ENCODE measurements at places on chromosomes 7 and 10.

DNA sequence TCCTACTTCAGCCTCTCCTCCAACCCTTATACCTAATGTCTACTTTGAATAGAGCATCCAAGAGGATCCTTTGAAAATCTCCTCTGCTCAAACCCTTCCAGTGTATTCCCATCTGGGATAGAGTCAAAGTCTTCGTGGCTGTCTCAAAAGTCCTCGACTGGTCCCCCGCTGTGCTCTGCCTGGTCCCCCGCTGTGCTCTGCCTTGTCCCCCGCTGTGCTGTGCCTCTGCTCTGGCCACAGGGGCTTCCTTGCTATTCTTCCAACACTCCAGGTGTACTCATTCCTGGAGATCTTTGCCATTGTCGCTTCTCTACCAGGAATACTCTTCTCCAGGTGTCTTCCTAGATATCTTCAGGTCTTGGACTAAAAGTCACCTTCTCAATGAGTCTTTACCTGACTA, 36.1 kb upstream of the COMMD3 start:
- no peak overlapping the region for H3K4me3 ChIP-seq
- DNase-seq = no peak
- H3K36me3 ChIP-seq = no peaks in the 10 kb centered on the region
- H3K27me3 ChIP-seq = no peaks in the 10 kb centered on the region
- no peak overlapping the region for H3K27ac ChIP-seq

- H3K27ac ChIP-seq = no peak overlapping the region
- peaks cover 3% of the 10 kb centered on the region for H3K4me1 ChIP-seq
- H3K4me3 ChIP-seq = no peak overlapping the region
- no peaks in the 10 kb centered on the region for H3K36me3 ChIP-seq
- DNase-seq = no peak
- H3K27me3 ChIP-seq = no peaks in the 10 kb centered on the region
Measured at GRCh38 chr7:102926783-102927140, 14.0 kb downstream of the LRRC17 start.

GRCh38 chr7:110347081-110347480, 743.8 kb upstream of the LRRN3 start:
- no peak overlapping the region for H3K27ac ChIP-seq
- H3K4me3 ChIP-seq = no peak overlapping the region
- no peaks in the 10 kb centered on the region for H3K36me3 ChIP-seq
- H3K4me1 ChIP-seq = no peaks in the 10 kb centered on the region

DNA sequence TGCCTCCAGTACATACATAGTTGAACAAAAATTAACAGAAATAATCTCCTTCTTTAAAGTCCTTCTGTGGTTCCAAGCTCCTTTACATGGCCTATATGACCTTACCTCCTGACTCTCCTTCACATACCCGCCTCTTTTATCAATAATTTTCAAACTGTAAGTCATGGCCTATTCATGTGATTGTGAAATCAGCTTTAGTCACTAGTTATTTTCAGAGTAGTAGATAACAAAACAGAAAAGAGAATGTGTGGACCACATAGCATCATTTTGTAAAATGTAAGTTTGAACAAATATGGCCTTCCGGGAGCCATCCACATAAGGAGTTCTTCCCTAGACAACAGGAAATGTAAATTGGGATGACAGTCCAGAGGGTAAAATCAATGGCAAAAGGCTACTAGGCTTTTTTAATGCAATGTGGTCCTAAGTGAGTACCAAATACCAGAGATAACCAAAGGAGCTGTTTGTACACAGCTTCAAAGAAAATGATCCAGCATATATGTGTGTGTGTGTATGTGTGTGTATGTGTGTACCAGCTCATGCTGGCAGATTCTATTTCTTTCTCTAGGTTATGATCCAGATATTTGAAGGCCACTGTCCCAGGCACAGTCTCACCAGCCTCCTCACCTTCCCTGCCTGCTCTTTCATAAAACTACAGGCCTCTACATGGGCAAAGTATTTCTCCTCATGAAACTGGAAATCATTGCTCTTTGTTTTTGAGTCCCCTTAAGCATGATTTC, 12.3 kb upstream of the FAM133B start:
- no peak overlapping the region for H3K4me3 ChIP-seq
- no peaks in the 10 kb centered on the region for H3K4me1 ChIP-seq
- no peak for DNase-seq
- H3K27ac ChIP-seq = no peak overlapping the region
- H3K27me3 ChIP-seq = no peaks in the 10 kb centered on the region
- no peaks in the 10 kb centered on the region for H3K36me3 ChIP-seq

- H3K36me3 ChIP-seq = peaks cover 67% of the 10 kb centered on the region
- H3K4me1 ChIP-seq = no peaks in the 10 kb centered on the region
- H3K27ac ChIP-seq = no peak overlapping the region
- H3K27me3 ChIP-seq = no peaks in the 10 kb centered on the region
- no peak overlapping the region for H3K4me3 ChIP-seq
Measured at GRCh38 chr10:103168438-103168837, 24.6 kb downstream of the NT5C2 start.

DNA sequence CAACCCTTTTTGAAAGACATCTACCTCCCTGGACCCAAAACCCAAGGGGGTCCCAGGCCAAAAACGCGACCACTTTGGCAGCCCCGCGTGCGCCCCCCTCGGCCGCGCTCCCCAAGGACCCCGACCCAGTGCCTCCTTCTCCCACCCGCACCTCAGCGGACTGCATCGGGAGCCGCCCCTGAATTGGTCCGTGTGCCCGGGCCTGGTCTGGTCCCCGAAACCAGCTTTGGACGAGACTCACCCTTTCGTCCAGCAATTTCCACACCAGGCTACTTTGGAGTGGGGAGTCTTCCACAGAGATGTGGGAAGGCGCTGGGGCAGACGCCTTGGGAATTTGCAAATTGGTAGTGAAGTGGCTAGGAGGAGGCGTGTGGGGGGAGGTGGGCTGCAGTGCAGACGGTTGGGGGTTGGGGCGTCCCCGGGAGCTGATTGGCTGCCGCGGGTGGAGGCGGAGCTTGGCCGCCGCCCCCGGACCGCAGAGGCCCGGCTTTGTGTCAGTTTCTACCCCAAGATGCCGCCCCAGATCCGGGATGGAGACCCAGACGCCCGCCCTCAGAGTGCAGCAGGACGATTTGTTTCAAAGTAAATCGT, 16.9 kb downstream of the TCAF1 start:
- peaks cover 17% of the 10 kb centered on the region for H3K4me1 ChIP-seq
- H3K27me3 ChIP-seq = no peaks in the 10 kb centered on the region
- no peaks in the 10 kb centered on the region for H3K36me3 ChIP-seq
- no peak for DNase-seq
- peak overlapping the region; percentile 46 for H3K4me3 ChIP-seq
- no peak overlapping the region for H3K27ac ChIP-seq

DNA sequence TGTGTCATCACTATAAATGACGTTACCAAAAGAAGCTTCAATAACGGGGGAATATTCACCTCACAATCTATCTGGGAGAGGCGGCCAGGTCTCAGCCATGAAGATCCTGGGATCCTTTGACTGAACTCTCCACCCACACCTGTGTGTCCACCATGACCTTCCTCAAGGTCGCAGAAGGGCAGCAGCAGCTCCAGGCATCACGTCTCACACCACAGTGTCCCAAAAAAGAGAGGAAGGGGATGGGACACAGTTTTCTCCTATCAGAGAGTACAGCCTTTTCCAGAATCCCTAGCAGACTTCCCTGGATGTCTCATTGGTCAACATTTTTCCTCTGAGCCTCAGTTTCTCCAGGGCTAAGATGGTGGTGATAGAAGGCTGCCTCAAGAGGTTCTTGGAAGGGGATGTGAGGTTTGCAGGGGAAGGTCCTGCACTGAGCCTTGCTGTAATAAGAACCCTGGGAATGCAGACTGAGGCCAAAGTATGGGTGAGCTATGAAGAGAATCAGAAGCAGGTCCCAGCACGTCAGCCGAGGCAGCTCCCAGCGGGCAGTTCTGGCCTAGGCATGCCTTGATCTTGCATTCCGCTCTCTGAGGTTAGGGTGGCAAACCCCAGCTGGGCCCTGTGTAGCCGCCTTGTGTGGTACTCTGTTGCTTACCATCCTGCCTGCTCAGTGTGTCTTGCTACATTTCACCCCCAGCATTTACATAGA, 63.8 kb downstream of the COL26A1 start:
- H3K4me3 ChIP-seq = no peak overlapping the region
- no peaks in the 10 kb centered on the region for H3K4me1 ChIP-seq
- no peaks in the 10 kb centered on the region for H3K36me3 ChIP-seq
- no peak for DNase-seq
- H3K27me3 ChIP-seq = peaks cover 21% of the 10 kb centered on the region

- no peaks in the 10 kb centered on the region for H3K36me3 ChIP-seq
- H3K27me3 ChIP-seq = peaks cover 68% of the 10 kb centered on the region
- H3K27ac ChIP-seq = no peak overlapping the region
- peaks cover 8% of the 10 kb centered on the region for H3K4me1 ChIP-seq
- peak; percentile 59 for DNase-seq
Measured at GRCh38 chr10:97099089-97099488, 86.7 kb downstream of the SLIT1 start.

- no peaks in the 10 kb centered on the region for H3K36me3 ChIP-seq
- no peak overlapping the region for H3K27ac ChIP-seq
- no peak overlapping the region for H3K4me3 ChIP-seq
- DNase-seq = no peak
- no peaks in the 10 kb centered on the region for H3K27me3 ChIP-seq
- no peaks in the 10 kb centered on the region for H3K4me1 ChIP-seq
Measured at GRCh38 chr10:7886056-7886455, 67.8 kb downstream of the TAF3 start.

DNA sequence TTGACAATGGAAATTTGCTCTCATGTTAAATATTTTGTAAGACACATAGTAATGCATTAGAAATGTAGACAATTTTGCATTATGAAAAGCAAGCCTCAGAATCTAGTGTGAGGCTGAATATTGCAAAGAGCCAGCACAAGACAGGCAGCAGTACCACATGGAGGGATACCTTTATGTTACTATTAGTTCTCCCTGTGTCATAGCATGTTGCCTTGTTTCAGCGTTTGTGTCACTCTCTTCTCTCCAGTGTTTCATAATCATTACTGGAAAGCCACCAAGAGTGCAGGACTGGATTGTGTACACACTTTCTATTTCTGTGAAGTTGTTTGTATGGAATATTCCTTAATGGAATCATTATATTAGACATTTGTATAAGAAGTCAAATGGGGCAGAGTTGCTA, 8.5 kb downstream of the AHR start:
- DNase-seq = no peak
- H3K4me3 ChIP-seq = peak overlapping the region; percentile 1
- H3K27ac ChIP-seq = peak overlapping the region; percentile 23
- H3K36me3 ChIP-seq = peaks cover 4% of the 10 kb centered on the region

- no peak overlapping the region for H3K27ac ChIP-seq
- no peaks in the 10 kb centered on the region for H3K27me3 ChIP-seq
- H3K4me3 ChIP-seq = no peak overlapping the region
- no peaks in the 10 kb centered on the region for H3K4me1 ChIP-seq
- no peaks in the 10 kb centered on the region for H3K36me3 ChIP-seq
Measured at GRCh38 chr10:112698133-112698817, 251.3 kb downstream of the VTI1A start.

GRCh38 chr10:119517235-119518141, 25.0 kb downstream of the RGS10 start:
- no peaks in the 10 kb centered on the region for H3K27me3 ChIP-seq
- DNase-seq = peak; percentile 57
- no peaks in the 10 kb centered on the region for H3K36me3 ChIP-seq
- no peak overlapping the region for H3K4me3 ChIP-seq
- H3K4me1 ChIP-seq = no peaks in the 10 kb centered on the region
- H3K27ac ChIP-seq = no peak overlapping the region

GRCh38 chr10:24701447-24701846, 22.2 kb downstream of the ARHGAP21 start:
- H3K27ac ChIP-seq = no peak overlapping the region
- DNase-seq = no peak
- no peaks in the 10 kb centered on the region for H3K27me3 ChIP-seq
- H3K4me3 ChIP-seq = no peak overlapping the region
- H3K4me1 ChIP-seq = no peaks in the 10 kb centered on the region

- H3K4me1 ChIP-seq = no peaks in the 10 kb centered on the region
- DNase-seq = no peak
- no peak overlapping the region for H3K4me3 ChIP-seq
Measured at GRCh38 chr7:132102942-132103341, 473.3 kb downstream of the PLXNA4 start.

DNA sequence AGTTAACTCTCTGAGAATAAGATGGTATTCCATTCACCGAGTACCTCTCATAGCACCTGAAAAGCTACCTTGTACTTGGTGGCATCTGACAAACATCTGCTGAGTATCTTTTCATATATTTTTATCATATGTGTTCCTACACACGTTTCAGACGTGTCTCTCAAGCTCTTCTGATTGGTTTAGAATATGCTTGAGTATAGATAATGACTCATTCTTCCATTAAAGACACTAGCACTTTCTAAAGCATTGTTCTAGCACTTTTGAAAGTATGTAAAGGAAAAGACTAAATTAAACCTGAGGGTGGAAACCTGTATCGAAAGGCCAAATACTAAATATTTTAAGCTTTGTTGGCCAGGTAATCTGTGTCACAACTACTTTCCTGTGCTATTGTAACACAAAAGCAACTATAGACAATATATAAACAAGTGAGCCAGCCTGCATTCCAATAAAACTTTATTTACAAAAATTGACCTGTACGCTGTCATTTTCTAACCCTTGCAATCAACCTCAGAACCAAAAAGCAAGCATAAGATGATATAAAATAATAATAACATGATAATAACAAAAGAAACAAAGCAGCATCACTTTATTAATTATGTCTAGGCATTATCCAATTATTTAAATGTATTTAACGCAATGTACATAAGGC, 95.3 kb downstream of the DGKI start:
- no peaks in the 10 kb centered on the region for H3K27me3 ChIP-seq
- H3K4me1 ChIP-seq = no peaks in the 10 kb centered on the region
- H3K27ac ChIP-seq = no peak overlapping the region
- H3K4me3 ChIP-seq = no peak overlapping the region
- no peaks in the 10 kb centered on the region for H3K36me3 ChIP-seq

DNA sequence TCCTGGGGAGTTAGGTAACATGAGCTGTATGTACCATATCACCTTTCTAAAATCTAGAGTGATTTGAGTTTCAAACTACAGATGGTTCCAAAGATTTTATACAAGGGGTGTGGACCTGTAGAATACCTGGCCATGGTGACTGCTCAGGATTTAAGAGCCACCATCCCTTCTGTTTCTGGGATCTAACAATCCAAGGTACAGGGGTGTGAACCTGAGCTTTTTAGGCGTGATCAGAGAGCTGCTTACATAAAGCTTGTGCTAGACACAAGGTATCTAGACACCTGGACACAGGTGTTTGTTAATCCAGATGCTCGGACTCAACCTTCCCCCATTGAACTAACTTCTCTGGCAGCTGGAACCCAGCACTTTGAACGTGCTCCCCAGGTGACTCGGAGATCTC, 516.4 kb downstream of the RPS24 start:
- no peaks in the 10 kb centered on the region for H3K27me3 ChIP-seq
- DNase-seq = no peak
- no peak overlapping the region for H3K4me3 ChIP-seq
- peaks cover 24% of the 10 kb centered on the region for H3K4me1 ChIP-seq
- no peaks in the 10 kb centered on the region for H3K36me3 ChIP-seq

- H3K27ac ChIP-seq = peak overlapping the region; percentile 53
- peak; percentile 81 for DNase-seq
- no peak overlapping the region for H3K4me3 ChIP-seq
Measured at GRCh38 chr10:47183704-47184041, 116.3 kb upstream of the GDF10 start.

Data from tibial artery (tissue), 4 donors.